Stimulated activated effector memory CD8-positive, alpha-beta T cell treated with anti-CD3 and anti-CD28 coated beads, Interleukin-12 subunit alpha, Interleukin-12 subunit beta, amount 100 ng/mL, for 72 hours (primary cell): ENCODE measurements at places on chromosomes 2 and 18.

DNA sequence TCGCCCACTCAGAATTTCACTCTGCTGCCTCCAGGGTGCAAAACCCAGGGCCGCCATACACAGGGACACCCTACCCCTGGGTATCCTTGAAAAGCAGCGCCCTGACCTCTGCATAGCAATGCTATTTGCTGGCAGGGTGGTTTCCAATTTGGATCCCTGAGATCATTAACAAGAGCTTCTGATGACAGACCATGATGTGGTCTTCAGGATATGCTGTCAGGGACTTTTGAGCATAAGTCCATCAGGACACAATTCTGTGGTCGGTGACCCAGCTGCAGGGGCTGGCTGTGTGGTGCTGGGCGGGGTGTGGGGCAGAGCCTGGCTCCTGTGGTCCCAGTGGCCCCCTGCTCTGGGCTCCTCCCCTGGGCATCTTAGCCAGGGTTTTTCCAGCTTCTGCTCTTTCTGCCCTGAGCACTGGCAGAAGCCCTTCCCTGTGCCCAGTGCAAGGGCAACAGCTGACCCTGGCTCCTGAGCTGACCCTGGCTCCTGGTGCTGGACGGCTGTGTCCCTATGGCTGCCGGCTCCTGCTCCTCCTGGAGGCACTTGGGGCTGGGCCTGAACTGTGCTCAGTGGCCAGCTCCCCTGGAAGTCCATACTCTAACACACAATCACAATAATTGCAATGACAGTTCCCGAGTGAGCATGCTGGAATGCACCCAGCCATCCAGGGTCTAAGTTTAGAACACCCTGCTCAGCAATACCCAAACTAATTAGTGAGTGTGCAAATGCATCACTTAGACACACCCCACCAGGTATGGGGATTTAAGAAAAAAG lies 271.5 kb downstream of the HDAC4 start:
- no peak for DNase-seq

- DNase-seq, result no peak
Observed at GRCh38 chr2:236777408-236777807, 207.8 kb downstream of the ACKR3 start.

GRCh38 chr2:55134316-55134706 lies 84.1 kb upstream of the RTN4 start:
- no peak for DNase-seq

GRCh38 chr2:153536115-153536514 lies 57.6 kb upstream of the RPRM start:
- no peak for DNase-seq

DNA sequence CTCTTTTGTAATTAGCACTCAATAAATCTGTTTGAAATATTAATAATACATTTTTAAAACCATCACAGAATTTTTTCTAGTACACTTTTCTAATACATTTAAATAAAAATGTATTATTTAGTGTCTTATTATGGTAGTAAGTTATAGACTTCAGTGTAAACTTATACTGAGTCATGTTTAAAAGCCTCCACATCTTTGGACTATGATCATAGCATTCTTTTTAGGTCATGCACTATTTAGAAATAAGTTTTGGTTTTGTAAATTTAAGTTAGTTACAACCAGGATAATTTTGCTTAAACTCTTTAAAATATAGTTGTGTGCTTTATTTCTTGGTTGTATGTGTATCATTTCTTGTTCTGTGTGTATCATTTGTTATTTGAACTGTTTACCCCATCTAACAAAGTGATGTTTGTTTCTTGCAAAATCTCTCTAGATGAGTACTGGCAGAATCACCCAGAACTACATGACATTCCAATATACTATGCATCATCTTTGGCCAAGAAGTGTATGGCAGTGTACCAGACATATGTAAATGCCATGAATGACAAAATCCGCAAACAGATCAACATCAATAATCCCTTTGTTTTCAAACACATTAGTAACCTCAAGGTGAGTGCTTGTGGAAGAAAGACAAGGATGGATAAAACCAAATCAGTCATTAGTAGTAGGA lies 16.7 kb downstream of the CPSF3 start:
- DNase-seq, result no peak

GRCh38 chr18:45837283-45838070 lies 12.0 kb downstream of the SIGLEC15 start:
- DNase-seq, result peak; percentile 32

DNA sequence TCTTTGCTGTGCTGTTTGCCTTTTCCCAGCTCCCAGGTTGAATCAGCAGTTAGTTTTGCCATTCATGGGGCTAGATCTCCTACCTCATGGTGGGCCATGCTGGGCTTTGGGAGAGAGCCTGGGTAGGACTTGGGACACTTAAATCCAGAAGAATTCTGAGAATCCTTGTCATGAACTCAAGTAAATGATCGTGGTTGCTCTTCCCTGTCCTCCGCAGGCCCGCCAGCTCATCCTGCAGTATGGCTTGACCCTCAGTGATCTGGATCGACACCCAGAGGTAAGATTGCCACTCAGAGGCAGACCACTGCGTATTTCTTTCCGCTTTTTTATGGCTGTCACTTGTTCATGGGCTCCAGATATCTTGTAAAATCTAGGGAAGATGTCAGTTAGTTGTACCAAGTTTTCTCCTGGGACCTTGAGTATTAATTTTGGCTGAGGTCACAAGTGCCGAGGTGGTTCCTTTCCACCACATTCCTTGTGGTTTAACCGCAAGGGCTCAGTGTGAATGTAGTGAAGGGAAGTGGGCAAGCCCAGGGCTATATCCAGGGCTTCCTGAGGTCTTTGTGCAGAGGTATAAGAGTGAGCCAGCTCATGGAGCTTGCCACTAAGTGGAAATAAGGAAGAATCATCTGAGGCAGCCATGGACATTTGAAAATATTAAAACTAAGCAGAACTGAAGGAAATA lies 37.7 kb downstream of the RPIA start:
- DNase-seq, result no peak

DNA sequence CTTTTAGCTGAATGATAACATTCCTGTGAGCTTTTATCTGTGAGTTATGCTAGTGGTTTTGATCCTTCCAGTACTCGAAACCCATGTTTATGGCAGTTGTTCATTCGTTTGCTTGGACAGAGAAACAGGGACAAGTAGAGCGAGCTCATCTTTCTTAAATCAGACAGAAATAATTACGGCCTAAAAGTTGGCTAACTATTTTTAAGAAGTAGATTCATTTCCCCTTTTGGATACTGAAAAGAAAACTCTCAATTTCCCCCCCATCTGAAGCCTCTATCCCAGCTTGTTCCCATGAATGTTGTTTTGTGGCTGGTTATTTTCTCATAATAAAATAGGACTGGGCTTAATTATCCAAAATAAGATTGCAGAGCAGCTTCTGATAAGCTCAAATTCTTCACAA lies 67.1 kb downstream of the ANTXR1 start:
- no peak for DNase-seq

DNA sequence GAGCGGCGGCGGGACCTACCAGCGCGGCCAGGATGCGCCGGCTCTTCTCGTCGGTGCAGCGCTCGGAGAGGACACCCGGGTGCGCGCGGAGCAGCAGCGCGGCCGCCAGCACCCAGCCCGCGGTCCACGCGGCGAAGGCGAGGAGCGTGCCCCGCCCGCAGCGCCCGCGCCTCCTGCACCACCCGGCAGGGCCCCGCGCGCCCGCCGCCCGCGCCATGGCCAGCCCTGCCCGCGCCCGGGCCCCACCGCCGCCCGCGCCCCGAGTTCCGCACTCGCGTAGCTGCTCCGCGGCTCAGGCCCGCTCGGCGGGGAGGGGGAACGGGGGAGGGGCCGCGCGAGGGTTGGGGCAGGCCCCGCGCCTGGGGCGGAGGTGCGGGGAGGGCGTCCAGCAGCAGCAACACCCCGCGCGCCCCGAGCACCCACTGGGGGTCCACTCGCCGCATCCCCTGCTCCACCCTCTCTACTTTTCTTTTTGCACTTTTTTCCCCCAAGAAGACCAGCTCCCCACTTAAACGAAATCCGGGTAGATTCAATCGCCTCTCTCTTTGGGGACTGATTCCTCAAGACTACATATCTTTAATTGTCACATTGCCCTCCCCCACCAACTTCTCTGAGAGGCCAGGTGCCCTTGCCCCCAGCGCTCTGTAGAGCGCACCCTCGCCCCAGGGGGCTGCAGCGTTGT lies at the start of gene DIPK1C:
Gene DIPK1C, minus strand, starts transcription at position 266 of the 682 bp plus-strand sequence. Its CDS starts 49 bp downstream, at position 217.
- DNase-seq, result no peak

GRCh38 chr2:42939411-42940206 lies 147.2 kb upstream of the HAAO start:
- no peak for DNase-seq

- no peak for DNase-seq
Observed at GRCh38 chr2:54901224-54901986, 148.8 kb downstream of the RTN4 start.

- DNase-seq, result no peak
Observed at GRCh38 chr2:158560259-158560658, 103.5 kb downstream of the PKP4 start.

GRCh38 chr18:28768791-28769768 lies 592.1 kb upstream of the CDH2 start:
- DNase-seq, result no peak

GRCh38 chr18:51196811-51197660 lies 445 bp downstream of the MEX3C start:
- DNase-seq, result peak; percentile 75

DNA sequence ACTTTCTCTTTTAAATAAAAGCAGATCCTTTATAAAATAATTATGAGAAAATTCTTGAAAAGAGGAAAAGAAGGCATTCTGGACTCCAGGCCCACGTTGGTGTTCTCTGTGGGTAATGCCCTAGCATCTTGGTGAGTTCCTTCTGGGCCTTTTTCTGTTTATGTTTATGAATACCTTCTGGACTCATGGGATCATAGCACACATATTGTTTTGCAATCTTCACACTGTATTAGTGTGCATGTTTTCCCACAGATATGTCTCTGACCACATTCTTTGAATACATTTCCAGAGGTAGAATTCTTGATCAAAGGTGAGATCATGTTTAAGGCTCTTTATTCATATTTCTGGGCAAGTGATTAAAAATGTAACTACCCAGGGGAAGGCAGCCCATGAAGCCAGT lies 15.9 kb downstream of the GLI2 start:
- no peak for DNase-seq
